GM23248 (cell line): ENCODE measurements at places on chromosomes 4 and X. TPM values are rescaled to one million over a fixed set of nuclear protein-coding genes. Genes with fewer than 3 reads are reported as not detected.

The EDNRA gene
- total RNA-seq, result 0.63 and 0.86 TPM in 2 replicates

DNA sequence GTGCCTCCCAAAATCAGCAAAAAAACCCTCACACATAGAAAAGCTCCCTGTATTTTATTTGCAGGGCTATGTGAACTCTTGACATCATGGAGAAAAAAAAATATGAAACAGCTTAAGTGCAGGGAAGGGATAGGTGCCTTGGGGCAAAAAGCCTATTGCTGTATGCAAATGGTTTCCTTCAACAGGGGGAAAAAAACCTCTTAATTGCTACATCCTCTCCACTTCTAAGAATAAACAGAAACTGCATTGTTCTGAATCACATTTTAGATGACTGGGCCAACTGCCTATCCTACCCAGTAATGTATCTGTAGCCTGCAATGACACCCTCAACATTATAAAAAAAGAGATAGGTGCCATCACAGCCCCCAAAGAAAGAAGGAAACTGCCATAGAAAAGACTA lies 229.4 kb upstream of the GALNTL6 start:
- DNase-seq, result no peak

The LDB2 gene
- 76.6 and 79.7 TPM in 2 replicates for total RNA-seq

GRCh38 chr4:182640932-182641331 lies 276.3 kb downstream of the DCTD start:
- DNase-seq, result no peak

GRCh38 chrX:20224814-20225487 lies 41.8 kb downstream of the RPS6KA3 start:
- DNase-seq, result peak; percentile 59

DNA sequence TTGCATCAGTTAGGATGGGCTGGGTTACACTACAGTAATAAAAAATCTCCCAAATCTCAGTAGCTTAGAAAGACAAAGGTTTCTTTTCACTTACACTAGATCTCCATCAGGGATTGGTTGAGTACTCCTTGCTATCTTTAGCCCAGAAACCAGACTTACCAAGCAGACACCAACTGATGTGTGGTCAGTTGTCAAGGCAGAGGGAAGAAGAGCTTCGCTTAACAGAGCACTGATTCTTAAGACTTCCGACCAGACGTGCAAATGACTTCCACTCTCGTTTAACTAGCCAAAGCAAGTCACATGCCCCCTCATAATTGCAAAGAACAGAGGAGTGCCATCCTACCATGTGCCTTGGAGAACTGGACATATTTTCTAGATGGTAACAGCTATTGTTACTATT lies 5.7 kb upstream of the ZNF518B start:
- DNase-seq, result no peak

- DNase-seq, result peak; percentile 59
Observed at GRCh38 chr4:190020790-190021717, 6.0 kb downstream of the FRG2 start.

The SERTM2 gene
- total RNA-seq, result not detected in 2 replicates

The COQ2 gene
- 8.0 and 9.5 TPM in 2 replicates for total RNA-seq

- DNase-seq, result no peak
Observed at GRCh38 chr4:53605783-53606182, 14.5 kb upstream of the LNX1 start.

The LINC00632 gene
- total RNA-seq, result 17.7 and 20.6 TPM in 2 replicates

The SLC26A1 gene
- 0.13 and 0.22 TPM in 2 replicates for total RNA-seq

The PCYT1B gene
- not detected in 2 replicates for total RNA-seq

DNA sequence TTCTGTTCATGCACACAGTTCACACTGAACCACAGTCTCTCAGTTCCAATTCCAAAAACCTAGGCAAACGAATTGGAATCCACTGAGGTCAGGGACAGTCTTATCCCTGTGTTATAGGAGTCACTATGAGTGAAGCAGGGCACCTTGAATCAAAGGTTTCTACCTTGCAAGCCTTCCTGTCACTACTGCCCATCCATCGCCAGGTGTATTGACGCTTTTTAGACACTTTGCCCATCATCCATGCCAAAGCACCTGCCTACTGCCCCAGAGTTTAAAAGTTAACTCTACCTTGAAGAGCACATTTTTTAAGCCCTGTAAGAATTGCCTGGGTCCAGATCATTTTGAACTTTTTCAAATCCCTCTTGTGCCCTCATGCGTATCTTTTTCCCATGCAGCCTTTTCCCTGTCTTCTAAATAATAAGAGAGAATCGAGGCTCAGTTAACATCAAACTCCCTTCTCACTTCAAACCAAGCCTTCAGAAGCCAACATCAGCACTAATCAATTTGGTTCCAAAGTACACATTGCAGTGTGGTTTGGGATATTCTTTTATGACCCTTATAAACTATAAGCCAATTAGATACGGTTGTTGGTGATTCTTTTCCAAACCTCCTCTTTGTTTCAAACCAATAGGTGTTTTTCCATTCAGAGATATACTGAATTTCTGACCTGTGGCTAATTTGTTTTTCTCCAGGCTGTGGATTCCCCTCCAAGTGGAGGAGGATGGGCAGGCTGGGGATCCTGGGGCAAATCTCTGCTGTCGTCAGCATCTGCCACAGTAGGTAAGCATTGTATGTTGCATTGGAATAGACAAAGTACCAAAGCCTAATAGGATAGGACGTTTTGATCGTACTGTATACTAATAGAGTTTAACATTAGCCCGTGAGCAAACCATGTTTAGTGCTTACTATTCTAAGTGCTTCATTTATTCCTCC lies 23.7 kb downstream of the FAM114A1 start:
- no peak for DNase-seq

The PNMA6A gene
- total RNA-seq, result 0.22 and 1.1 TPM in 2 replicates

- peak; percentile 61 for DNase-seq
Observed at GRCh38 chr4:152352215-152352614, 183.7 kb downstream of the FBXW7 start.
